ENCODE measurements at places on chromosomes 2 and 18.
A peak's percentile ranks its signal among the peaks of the same experiment; 100 is the strongest.

DNA sequence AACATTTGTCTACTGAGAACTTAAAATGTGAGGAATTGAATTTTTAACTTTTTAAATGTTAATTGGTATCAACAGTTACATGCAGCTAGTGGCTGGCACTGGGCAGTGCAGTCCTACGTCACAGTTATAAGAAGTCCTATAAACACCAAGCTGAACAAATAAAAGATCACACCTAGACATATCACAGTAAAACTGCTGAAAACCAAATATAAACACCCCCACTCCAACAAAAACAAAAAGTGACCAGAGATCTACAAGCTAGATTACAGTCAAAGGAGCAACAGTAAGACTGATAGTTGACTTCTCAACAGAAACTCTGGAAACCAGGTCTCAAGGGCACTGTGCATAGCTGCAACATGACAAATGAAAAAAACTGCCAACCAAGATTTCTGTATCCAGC is 19.4 kb downstream of the TLK1 start:
- no peak for DNase-seq

DNA sequence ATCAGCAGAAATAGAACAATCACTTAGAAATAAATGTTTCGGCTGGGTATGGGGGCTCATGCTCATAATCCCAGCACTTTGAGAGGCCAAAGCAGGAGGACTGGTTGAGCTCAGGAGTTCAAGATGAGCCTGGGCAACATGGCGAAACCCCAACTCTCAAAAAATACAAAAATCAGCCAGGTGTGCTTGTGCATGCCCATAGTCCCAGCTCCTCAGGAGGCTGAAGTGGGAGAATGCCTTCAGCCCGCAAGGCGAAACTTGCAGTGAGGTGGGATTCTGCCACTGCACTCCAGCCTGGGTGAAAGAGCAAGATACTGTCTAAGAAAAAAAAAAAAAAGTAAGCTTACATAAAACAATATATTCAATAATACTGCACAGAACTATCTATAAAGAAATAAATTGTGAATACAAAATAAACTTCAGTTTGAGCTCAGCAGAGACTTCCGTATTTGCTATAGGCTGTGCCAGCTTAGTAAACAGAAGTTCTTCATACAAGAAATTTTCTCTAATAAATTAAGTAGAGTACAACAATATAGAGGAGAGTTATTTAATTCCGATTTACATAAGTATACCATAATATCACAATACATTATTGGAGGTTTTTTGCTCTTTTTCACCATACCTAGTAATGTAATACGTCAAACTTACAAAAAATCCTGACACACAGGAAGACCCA is 43.6 kb downstream of the SRBD1 start:
- no peak for DNase-seq

DNA sequence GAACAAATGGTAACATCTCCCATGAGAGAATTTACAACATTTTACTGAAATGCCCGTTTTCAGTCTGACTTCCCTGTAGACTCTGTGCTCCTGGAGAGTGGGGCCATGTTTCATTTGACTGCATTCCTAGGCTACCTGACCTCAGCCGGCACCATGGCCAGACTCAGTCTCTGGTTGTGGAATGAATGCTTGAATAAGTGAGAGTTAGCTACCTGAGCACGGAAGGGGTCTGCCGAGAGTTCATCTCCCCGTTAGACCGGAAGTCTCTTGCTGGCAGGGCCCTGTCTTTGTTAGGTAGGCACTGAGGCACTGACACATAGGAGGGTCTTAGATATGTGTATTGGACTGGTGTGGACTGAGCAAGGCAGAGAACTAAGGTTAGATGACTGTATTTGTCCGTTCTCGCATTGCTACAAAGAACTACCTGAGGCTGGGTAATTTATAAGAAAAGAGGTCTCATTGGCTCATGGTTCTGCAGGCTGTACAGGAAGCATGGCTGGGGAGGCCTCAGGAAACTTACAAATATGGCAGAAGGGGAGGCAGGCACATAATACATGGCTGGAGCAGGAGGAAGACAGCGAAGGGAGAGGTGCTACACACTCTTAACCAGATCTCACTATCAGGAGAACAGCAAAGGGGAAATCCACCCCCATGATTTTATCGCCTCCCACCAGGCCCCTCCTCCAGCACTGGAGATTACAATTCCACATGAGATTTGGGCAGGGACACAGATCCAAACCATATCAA is 271.2 kb downstream of the GLI2 start:
- no peak for DNase-seq

DNA sequence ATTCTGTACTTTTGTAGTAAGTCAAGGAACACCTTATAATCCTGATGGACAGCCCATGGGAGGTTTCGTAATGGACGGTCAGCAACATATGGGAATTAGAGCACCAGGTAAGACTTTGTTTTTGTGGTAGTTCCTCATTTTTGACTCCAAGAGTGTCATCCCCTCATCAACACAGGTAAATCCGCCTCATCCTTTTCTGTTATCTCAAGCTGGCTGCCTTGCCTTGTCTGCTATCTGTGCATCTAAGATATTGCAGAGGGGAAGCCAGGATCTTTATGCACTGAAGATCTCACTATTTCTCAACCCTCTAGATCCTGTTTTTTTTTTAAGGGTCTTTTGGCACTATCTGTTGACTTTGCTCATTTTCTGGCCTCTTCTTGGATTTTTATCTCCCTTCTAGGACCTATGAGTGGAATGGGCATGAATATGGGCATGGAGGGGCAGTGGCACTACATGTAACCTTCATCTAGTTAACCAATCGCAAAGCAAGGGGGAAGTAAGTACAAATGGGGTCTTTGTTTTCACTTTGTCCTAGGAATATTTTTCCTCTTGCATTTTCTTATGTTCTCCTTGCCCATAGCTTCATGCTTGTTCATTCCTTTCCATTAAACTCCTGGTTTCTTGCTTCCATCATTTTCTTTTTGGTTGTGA is 133.8 kb downstream of the MEIS1 start:
- DNase-seq, result no peak

GRCh38 chr2:55511508-55512124 is 7.9 kb upstream of the CFAP36 start:
- no peak for DNase-seq

DNA sequence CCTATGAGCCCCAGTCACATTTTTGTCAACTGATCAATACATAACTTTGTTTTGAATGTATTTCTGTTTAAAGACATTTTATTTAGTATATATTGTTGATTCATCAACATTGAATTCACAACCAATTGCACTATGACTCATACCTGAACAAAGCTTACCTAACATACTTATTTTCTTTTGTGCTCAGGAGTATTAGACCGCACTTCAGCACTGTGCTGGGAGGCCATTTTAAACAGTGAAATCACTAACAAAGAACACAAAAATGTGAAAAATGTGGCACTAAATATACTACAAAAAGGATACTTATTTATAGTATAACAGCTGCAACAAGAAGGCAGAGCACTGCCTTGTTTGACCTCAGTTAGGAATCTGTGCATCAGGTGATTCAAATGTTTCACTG is 12.4 kb upstream of the IFIH1 start:
- DNase-seq, result no peak

- DNase-seq, result no peak
These were observed 51.1 kb downstream of the MYO1B start for GRCh38 chr2:191296083-191297006.

GRCh38 chr2:105857076-105857740 is 112.5 kb downstream of the NCK2 start:
- no peak for DNase-seq

- DNase-seq, result no peak
These were observed 44.2 kb downstream of the VSNL1 start for GRCh38 chr2:17584689-17585088.

DNA sequence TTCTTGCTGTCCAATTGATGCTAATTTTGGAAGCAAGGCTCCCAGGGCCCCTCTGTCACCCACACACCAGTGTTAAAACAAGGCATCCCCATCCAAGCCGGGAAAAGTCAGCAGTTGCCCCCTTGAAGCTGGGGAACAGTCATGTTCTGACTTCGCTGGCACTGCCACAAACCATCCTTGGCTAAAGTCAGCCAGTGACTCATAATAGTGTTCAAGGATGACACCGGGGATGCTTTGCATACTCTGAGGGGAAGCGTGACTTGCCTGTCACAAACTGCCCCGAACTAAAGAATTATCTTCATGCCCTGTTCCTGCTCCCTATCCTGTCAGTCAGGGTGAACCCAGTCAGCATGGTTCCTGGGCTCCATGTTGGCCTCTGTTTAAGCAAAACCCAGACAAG is 37.0 kb downstream of the TGFA start:
- DNase-seq, result no peak

GRCh38 chr2:181036848-181037603 is 56.6 kb downstream of the UBE2E3 start:
- DNase-seq, result no peak

GRCh38 chr2:159855557-159856061 is 57.6 kb upstream of the CD302 start:
- DNase-seq, result no peak

DNA sequence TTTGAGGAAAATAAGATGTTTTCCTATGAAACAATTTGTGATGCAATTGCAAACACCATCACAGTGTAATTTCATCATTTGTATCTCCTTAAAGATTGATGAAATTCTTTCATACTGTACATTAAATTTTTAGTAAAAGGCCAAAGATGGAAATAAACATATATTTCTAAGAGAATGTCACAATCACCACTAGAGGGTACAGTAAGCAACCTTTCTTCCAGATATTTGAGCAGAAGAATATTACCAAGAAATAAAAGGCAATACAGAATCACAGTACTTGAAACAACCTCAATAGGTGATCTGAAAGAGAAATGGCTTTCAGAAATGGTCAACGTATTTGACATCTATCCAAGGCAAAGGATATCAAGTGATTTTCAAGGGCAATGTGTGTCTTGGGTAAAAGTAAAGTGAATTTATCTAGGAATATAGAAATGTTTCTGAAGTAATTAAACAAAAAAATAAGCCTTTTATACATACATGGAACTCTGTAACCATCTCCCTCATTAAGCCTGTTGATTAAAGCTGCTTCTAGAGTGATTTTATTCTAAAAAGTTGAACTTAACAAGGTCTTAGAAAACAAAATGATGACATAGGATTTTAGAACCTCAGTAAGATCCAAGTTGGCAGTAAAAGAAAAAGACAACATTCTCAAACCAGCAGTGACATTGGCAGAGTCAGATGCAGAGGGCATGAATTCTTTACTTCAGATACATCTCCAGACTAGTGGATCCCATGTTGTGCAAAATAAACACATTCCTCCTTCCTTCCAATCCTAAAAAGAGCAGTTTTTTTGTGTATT is 90.3 kb upstream of the SESTD1 start:
- no peak for DNase-seq

DNA sequence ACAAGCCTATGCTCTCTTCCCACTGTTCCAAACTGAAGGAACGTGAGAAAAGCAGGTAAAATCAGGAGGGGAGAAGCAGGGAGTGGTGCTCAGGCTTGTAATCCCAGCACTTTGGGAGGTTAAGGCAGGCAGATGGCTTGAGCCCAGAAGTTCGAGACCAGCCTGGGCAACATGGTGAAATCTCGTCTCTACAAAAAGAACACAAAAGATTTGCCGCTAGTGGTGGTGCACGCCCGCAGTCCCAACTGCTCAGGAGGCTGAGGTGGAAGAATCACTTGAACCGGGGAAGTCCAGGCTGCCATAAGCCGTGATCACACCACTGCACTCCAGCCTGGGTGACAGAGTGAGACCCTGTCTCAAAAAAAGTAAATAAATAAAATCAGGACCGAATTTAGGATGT is 1.3 kb upstream of the TMSB10 start:
- DNase-seq, result no peak

DNA sequence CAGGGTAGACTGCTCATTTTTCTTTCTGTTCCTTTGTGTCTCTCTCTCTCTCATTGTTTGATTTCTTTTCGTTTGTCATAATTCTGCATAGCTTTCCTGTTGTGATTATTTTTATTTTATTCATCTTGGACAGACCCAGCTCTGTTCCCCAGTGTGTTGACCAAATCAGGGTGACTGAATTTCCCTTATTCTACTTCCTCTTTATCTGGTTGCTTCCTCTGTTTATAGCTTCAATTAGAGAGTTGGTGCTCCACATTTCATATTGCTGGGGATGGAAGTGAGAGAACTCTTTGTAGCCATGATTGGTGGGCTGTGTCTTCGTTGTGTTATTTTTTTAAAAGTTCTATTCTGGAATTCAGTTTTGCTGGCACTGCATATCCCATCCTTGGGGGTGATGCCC is 19.1 kb downstream of the PROKR1 start:
- DNase-seq, result no peak

GRCh38 chr2:11912980-11913379 is 166.5 kb downstream of the LPIN1 start:
- no peak for DNase-seq

- DNase-seq, result peak; percentile 64
These were observed 7.4 kb upstream of the POLI start for GRCh38 chr18:54261894-54262293.

DNA sequence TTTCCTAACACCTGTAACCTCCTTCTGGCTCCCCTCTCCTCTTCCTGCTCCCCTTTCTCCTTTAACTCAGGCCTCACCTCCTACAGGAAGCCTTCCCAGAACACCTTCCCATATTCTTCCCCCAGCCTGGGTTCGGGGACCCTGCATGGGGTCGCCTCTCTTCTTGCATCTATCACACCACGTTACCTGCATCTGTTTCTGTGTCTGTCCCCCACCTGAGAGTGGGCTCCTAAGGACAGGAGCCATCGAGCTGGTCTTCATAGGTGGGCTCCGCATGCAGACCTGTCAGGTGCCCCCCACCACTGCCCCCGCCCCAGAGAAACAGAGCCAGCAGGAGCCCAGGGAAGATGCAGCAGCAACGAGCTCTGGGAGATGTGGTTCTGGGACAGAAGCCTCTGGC is 123.2 kb upstream of the GLI2 start:
- no peak for DNase-seq

DNA sequence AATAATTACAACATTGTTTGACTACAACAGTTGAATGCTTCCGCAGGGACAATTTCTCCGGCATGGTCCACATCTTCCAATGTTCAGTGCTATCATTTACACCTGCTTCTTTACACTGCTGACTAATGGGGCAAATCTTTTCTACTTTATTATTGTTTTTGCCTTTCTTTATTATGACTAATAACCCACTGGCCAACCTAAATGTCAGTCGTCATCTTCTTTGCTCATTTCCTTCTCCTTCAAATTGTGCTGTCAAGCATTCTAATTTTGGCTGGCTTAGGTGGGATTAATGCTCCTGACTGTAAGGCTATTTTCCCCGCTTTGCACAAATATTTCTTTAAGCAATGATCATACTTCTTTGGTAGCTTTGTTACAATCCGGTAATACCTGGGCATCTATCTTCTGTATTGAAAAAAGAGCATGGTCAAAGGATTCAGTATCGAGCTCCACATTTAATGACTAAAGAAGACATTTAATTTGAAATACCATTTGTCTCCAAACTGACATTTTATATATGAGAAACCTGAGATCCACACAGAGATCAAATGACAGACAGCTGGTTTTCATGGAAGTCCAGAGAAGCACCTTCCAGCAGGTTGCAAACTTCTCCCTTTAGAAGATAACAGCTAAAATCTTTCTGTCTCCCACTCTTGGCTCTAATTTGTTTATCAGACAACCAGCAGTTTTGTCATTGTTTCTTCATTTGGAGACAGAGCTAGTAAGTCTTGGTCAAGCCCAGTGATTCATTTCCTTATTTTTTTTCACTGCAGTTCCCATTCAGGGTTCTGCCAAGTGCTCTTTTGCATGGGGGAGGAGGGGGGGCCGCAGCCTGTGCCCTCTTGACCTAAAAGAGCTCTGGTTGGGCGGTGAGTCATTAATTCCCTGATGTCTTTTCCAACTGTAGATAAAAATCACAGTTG is 132.9 kb downstream of the SOCS6 start:
- DNase-seq, result no peak
